ACHN (cell line): ENCODE measurements at places on chromosomes 12 and 14.

DNA sequence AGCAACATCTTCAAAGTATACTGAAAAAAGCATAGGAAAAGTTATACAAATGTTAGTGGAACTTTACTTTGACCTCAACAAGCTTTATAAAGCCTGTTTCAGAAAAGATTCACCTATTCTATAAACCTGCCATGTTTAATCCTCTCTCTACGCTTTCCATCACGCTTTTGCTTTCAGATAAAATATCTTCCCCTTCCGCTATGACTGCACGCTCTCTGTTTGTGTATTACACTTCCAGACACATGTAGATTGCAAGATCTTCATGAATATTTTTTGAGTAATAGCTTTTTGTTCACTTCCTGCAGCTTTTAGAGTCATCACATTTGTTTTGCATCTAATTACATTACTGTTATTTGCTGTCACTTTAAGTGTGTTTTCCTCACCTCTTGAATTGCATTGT lies 271.4 kb downstream of the RASSF9 start:
- no peak for DNase-seq

GRCh38 chr12:102956738-102957327 lies 641 bp upstream of the ASCL1 start:
- DNase-seq: no peak

GRCh38 chr12:59164226-59164625 lies 243.9 kb upstream of the LRIG3 start:
- no peak for DNase-seq

- no peak for DNase-seq
Observed at GRCh38 chr12:47349137-47350061, 269.6 kb upstream of the AMIGO2 start.

DNA sequence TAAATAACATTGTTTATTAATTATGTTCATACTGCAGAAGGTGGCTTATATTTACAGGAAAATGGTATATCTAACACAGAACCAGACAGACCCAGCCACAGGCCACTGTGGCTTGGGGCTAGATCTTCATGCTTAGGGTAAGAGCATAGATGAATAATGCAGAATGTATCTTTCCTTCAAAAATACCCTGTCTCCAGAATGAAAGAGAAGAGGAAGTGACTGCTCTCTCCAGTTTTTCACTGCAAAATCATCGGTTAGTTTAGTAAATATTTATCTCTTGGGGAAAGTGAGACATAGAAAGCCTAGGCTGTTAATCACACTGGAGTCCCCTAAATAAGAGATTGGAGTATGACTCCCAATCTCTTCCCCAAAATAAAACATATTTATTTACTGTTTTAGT lies 453.7 kb downstream of the NAV3 start:
- no peak for DNase-seq

- DNase-seq: no peak
Observed at GRCh38 chr12:23560611-23561010, 388.9 kb downstream of the SOX5 start.

DNA sequence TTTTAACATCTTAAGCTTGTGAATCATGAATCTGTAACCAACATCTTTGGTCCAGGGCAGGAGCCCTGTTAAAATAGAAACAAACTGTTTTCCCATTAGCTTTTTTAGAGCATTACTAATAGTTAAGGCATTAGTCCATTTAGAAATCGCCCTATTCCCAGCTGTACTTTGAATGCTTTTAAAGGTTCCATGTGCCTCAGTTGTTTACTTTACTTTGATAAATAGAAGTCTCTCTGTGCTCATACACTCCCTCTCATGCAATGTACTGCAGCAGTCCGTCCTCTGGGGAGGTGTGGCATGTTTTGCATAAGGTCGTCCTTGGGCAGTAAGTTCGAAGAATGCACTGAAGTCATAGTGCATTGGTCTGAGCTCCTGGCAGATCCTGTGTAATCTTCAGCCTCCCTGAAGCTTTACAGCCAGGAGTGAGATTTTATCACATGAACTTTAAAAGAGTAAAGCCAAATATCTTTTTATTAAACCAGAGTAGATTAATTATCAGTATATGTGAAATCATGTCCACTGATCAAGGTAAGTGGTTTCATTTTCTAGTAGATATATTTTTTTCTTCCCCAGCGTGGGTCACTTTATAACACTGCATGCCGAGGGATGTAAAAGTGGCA lies 134.7 kb downstream of the FGD4 start:
- peak; percentile 83 for DNase-seq

DNA sequence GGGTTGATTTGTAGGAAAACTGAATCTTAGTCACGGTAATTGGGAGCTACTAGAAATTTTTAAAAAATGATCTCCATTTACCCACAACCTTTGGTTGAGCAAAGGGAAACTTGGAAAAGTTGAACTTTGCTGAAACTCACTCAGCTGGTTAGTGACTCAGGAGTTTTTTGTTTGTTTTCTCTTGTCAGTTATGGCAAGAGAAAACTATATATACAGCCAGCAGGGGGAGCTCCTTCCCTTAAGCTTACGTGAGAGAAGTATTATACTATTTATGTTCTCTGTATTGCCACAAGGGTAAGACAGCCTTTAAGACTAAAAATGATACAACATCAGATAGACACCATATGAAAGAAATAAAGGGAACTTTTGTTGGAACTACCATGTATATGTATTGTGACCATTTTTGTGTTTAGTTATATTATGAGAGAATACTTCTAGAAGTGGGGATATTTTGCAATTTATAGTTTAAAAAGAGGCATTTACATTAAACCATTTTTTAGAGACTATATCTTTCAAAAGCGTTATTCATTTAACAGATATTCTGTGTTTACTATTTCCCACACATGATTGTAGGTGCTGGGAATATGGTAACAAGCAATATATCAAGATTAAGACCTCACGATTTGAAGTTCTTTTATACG lies 28.1 kb upstream of the TBC1D30 start:
- DNase-seq: peak; percentile 94

DNA sequence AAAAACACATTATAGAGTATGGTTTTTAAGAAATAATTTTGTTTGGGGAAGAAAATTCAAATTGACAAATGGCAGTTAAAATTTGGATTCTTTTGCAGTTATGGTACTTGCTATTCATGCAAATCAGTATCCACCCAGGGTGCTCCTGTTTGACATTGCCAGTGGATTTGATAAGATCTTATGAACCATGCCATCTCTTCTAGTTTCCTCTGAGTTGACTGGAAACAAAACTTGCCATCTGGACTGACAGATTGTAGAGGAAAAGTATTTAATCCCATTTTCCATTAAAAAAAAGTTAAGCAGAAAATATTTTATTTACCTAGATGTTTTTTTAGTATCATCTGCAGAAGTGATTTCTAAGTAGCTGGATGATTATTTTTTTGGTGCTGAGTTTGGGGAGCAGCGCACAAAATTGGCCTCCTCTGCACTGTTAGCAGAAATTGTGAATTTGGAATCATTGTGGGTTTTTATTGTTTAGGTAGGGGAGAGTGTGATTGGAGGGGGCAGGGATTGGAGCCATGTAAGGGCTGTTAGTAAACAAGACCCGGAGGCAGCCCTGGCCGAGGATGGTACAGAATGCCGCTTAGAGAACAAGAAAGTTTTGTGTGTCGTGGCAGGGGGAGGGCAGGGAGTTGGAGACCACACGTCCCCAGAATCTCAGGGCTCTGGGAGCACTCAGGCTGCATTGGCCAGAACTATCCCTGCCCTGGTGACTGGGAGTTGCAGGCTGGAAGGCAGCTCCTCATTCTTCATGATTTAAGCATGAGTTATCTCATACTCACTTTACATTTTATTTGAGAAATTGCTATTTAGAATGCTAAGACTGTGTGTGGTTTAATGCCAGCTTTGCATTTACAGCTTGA lies 56.6 kb downstream of the WDR20 start:
- DNase-seq: no peak

- peak; percentile 97 for DNase-seq
Observed at GRCh38 chr12:65649126-65649525, 175.2 kb upstream of the HMGA2 start.

DNA sequence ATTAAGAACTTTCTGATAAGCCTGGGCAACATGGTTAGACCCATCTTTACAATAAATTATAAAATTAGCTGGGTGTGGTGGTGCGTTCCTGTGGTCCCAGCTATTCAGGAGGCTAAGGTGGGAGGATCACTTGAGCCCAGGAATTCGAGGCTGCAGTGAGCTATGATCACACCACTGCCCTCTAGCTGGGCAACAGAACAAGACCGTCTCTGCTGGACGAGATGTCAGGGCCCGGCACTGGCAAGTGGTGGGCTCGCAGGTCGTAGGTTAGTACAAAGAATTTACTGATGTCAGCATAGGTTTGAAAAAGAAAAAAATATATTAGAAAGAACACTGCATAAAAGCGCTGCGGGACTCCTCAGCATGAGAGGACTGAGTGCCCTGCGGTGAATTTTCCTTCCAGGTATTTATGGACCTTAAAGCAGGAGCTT lies 15.7 kb upstream of the VSIG10 start:
- no peak for DNase-seq

GRCh38 chr14:91164676-91165075 lies 50.8 kb downstream of the DGLUCY start:
- no peak for DNase-seq

- no peak for DNase-seq
Observed at GRCh38 chr14:97970222-97970621, 1173.0 kb downstream of the VRK1 start.

GRCh38 chr12:6839482-6840201 lies 1.1 kb upstream of the GNB3 start:
- DNase-seq: no peak

DNA sequence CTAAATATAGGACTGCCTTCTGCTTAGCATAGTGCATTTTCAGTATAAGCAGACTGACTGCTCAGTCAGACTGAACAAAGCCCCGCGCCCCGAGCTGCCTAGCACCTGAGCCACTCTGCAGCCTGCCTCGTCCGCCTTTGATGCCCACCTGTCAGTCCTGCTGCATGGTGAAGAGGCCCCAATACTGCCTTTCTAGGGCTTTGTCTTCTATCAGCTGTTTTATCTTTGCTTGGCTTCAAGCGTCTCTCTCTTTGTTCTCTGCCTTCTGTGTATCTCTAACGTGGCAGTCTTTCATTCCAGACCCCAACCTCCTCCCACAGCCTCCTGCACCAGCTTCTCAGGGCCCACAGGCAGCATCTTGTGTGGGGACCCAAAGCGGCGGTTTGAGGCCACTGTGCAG lies 1001.0 kb downstream of the VRK1 start:
- DNase-seq: no peak

DNA sequence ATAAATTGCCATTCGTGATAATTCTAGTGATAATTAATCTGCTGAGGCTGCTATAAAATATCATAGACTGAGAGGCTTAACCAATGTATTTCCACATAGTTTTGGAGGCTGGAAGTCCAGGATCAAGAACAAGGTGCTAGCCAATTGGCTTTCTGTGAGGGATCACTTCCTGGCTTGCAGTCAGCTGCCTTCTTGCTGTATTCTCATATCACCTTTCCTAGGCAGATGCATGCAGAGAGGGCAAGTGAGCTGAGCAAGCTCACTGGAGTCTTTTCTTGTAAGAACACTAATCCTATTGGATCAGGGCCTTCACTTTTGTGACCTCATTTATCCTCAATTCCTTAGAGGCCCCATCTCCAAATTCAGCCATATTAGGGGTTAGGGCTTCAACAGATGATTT lies 640.7 kb downstream of the DIO2 start:
- DNase-seq: no peak

- no peak for DNase-seq
Observed at GRCh38 chr12:13976880-13977279, 4.5 kb downstream of the GRIN2B start.

DNA sequence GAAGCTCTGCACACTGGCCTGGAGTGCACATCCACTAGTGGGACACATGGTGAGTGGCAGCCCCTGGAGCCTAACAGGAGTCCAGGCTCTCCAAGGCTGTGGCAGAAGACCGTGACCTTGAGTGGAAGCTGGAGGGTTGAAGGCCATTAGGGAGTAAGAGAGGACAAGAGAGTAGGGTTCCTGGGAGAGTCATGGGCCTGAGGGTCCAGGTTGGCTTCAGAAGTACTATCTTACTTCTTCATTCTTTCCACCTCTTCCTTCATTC lies 406 bp downstream of the IL23A start:
- DNase-seq: no peak

GRCh38 chr12:122293081-122293480 lies 26.8 kb upstream of the VPS33A start:
- peak; percentile 58 for DNase-seq

DNA sequence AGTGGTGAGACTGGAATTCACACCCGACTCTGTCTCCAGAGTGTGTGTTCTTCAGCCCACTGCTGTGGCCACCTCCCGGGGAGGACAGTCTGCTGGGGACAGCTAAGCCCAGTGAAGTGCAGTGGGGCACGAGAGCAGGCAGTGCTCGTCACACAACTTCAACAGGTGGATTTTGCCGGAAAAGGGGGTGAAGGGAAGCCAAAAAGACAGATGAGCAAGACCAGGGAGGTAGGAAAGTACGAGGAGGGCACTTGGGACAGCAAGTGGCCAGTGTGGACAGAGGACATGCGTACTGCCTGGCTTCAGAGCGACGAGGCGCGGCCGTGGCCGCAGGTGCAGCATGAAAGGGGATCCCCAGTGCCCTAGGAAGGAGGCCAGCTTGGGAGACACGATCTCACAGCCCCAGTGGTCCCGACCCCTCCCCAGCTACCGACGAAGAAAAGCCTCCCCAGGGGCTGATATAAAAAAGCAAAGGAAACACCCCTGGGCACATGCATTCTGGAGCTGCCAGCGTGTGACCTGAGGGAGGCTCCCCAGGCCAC lies 96.1 kb downstream of the FBXL14 start:
- DNase-seq: no peak

- no peak for DNase-seq
Observed at GRCh38 chr12:53892762-53893395, 45.8 kb upstream of the HOXC13 start.

- DNase-seq: no peak
Observed at GRCh38 chr14:65042296-65042695, 55.6 kb downstream of the FNTB start.

DNA sequence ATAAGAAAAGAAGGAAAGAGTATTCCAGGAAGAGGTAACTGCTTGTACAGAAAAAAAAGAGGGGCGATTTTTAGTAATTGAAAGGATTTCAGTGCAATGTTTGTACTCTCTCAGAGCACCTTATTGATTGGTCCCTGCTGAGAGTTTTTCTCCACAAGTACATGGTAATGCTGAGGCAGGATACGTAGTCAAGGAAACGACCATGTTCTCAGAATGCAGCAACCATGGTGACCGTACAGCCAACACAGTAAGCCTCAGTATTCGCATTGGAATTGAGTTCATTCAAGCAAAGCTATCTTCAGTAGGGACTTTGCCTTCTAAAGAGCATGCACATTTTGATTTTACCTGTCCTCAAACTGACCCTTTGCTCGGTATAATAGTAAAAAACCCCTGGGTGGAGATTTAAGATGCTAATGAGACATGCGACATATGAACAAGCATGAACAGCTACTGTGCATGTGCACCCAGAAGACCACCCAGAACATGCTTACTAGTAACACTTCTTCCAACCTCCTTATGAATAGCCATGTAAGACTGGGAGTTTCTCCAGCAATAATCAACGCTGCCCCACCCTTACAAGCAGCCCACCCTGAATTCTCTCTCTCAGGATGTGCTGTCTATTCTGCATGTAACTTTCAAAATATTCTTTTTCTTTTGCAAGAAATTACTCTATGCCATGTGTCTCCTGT lies 6.2 kb upstream of the SLC41A2 start:
- DNase-seq: no peak
